Activated CD8-positive, alpha-beta memory T cell treated with anti-CD3 and anti-CD28 coated beads for 1 hour (primary cell): ENCODE measurements at places on chromosomes 12 and 14.

- DNase-seq: no peak
Measured at GRCh38 chr12:122968104-122968503, 1.8 kb upstream of the ABCB9 start.

- DNase-seq: no peak
Measured at GRCh38 chr12:25615119-25615518, 62.0 kb upstream of the LMNTD1 start.

DNA sequence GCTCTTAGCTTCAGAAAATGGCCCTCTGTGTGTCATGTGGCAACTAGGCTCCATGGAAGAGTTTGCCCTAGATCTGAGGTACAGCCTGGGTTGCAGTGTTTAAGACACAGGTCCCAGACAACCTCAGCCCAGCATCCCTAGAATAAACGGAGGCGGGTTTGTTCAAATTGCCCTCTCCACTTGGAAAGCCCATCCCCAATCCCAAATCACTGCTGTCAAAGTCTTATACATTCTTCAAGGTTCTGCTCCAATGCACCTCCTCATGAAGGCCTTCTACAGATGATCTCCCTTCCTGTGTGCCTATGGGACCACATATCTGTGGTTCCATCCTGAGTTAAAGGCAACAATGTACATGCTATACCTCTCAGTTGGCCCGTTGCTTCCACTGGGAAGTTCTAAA, 289.8 kb downstream of the DPF3 start:
- no peak for DNase-seq

DNA sequence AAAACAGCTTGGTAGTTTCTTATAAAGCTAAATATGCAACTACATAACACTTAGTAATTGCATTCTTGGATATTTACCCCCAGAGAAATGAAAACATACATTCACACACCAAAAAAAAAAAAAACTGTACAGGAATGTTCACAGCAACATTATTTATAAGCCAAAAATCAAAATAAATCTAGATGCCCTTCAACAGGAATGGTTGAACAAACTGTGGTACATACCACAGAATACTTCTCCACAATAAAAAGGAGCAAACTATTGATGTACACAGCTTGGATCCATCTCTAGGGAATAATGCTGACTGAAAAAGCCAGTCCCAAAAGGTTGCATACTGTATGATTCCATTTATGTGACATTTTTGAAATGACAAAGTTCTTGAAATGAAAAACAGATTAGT, 62.1 kb upstream of the SLC38A4 start:
- no peak for DNase-seq

DNA sequence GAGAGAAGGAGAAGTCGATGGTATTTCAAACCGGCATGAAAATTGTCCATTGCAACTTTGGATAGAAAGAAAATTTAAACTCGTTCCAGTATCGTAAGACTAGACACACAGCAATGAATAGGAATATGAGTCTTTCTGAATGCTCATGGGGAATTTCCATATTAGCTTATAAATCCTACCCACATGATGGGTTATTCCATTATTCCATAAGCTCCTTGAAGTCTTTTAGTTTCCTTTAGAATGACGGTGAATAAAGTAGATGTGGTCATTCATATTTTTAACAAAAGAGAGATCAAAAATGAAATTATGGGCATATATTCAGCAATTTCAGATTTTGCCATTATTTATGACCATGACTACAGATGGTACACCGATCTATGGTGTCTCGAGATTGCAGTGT, 163.4 kb upstream of the HMGA2 start:
- no peak for DNase-seq

DNA sequence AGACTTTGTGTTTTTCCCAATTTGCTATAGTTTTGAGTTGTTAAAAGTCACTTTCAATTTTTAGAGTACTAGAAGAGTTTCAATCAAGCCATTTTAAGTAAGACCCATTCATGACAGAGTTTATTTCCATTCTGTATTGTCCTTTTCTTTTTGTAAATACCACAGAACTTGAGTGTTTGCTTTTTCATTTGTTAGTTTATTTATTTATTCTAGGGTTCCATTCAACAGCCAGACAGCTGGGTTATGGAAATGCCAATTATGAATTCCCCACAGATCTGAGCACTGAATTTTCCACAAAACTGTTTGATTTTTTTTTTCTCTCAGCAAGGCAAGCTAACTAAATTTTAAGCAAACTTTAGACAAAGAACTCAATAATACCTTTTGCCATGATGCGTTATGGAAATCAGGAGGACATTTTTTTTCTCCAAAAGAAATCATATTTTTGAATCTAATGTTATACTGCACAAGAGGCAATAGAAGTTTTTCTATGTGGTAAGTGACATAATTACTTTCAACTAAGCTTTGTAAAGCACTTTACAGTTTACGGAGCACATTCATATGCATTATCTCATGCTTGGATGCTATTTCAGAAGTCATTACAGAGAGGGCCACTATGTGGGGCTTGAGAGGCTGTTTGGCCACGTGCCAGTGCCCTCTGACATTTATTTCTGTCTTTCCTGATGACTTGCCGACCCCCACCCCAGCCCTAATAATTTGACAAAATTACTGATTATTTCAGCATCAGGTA, 181.5 kb downstream of the VRK1 start:
- DNase-seq: no peak

- DNase-seq: no peak
Measured at GRCh38 chr12:95834572-95834971, 24.2 kb upstream of the SNRPF start.

GRCh38 chr12:5114436-5114835, 70.8 kb downstream of the KCNA5 start:
- no peak for DNase-seq

DNA sequence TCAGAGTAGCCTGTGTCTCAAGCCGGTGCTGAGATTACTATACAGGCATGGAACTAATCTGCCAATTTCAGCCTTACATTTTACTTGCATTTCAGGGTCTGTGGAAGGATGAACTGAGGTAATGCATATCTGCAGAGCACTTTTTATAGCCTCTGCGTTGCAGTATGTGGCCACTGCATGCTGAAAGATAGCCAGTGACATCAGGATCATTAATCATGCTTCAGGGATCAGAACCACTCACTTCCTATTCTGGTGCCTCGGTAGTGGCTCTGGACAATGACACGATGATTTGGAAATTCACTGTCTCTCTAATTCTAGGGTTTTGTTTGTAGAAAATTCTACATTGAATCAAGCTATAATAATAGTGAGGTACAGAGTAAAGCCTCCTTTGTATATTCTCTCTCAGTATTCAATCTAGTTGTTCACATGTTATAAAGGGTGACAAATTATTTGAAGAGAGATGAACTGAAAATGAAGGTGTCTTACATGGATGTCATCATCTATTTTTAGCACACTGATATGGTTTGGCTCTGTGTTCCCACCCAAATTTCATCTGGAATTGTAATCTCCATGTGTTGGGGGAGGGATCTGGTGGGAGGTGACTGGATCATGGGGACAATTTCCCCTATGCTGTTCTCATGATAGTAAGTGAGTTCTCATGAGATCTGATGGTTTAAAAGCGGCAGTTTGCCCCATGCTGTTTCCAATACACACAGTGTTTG, 554.3 kb upstream of the MIS18BP1 start:
- DNase-seq: no peak

GRCh38 chr12:68468036-68468435, 135.9 kb upstream of the MDM1 start:
- no peak for DNase-seq

DNA sequence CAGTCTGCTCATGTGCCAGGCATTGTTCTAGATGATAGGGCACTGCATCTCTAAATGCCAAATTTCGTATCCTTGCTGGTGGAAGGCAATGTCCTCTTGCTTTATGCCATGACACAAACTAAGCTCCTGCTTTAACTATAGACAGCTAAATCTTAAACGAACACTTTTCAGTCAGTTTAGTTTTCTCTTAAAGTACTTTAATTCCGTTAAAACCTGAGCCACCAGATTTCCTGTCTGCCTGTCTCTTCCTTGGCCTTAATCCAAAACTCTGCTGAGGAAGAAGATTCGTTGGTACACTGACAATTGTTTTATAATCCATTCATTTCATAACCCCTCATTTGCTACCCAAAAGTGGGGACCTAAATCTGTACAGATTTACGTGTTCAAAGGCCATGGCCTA, 194.4 kb upstream of the BCL2L14 start:
- no peak for DNase-seq

GRCh38 chr12:93773122-93773871, 96.1 kb downstream of the CRADD start:
- DNase-seq: no peak

DNA sequence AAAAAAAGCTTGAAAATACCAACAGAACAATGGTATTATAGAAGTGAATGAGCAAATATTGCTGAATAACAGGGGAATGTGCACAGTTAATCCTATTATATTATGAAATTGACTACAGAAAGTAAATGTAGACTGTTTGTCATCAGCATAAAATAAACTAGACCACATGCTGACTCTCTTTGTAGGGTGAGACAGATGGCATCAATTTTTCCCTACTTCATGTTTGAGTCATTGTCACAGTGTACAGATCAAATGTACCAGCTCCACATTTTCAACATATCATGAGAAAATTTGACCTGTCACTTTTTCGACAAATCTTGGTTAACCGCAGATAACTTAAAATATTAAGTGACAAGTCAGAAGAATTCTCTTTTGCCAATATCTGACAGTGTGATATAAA, 421.0 kb downstream of the RPL10L start:
- DNase-seq: no peak

GRCh38 chr12:14185427-14186192, 179.9 kb upstream of the ATF7IP start:
- no peak for DNase-seq

DNA sequence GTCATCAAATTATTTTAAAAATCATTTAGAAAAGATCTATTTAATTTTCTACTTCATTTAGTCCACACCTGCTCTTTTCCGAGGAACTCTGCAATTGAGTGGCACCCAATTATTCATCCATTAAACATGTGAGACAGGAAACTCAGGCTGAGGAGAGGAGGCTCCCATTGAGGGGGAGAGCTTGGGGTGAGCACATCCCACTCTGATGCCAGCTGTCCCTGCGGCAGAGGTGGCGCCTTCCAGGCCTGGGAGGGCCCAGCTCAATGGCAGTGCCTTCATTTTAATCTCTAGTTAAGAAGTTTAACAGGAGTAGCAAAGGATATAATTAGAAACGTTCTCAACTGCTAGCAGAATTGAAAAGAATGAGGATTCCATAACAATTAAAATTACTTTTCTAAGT, 92.0 kb downstream of the ITPR2 start:
- no peak for DNase-seq

DNA sequence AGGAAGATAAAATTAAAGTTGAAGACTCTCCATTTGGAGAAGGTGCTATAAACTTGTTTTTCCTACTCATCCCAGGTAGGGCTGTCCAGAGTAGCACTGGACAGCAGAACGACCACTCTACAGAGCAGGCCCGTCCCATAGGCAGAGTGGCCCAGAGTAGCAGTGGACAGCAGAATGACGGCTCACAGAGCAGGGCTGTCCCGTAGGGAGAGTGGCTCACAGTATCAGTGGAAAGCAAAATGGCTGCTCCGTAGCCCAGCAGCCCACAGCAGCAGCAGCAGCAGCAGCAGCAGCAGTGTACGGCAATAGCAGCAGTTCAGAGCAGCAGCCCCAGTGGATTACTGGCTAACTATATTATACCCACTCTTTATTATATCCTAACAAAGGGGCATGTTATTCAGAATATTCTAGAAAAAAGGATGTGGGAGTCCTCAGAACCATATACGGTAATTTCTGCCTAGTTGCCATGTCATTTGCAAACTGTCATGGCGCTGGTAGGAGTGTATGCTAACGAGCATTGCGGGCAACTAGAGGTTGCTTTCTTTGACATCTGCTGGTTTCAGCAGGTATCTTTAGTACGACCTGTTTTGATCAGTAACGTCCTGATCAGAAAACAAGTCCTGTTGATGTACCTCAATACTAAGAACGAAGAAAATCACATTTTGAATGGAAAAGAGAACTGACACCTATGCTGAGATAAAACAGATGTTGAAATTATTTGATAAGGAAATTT, 567.3 kb downstream of the SLC16A7 start:
- no peak for DNase-seq

- DNase-seq: no peak
Measured at GRCh38 chr12:26239122-26239851, 43.9 kb downstream of the SSPN start.

GRCh38 chr12:5505751-5506150, 73.8 kb downstream of the NTF3 start:
- DNase-seq: no peak

GRCh38 chr12:122732170-122732569, 1.5 kb upstream of the HCAR1 start:
- DNase-seq: no peak

- no peak for DNase-seq
Measured at GRCh38 chr14:41606282-41606531, 469 bp upstream of the LRFN5 start.

GRCh38 chr12:102022286-102022685, 39.5 kb downstream of the WASHC3 start:
- DNase-seq: no peak

DNA sequence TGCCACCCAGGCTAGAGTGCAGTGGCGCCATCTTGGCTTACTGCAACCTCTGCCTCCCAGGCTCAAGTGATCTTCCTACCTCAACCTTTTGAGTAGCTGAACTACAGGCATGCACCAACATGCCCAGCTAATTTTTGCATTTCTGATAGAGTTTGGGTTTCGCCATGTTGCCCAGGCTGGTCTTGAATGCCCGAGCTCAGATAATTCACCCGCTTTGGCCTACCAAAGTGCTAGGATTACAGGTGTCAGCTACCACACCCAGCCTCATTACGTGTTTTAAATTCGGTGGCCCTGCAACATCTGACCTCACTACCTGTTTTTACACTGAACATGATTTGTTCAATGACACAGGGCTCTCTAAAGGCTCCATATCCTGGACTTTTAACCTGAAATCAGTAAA, 22.9 kb upstream of the RDH16 start:
- DNase-seq: no peak

DNA sequence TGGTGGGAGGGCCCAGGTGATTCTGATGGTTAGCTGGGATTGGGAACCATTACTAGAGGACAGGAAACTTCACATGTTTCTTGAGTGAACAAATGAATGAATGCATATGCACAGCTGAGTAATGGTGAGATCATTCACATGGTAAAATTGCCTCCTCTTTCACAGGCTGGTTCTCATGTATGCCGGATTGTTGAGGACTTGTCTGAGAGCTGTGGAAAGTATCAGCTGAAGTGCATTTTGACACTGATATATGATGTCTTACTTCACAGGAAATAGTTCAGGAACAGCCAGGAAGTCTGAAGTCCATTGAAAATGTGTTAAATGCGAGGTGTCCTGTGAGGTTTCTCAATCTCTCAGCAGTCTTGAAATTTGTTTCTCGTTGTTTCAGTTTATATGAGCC, 77.6 kb upstream of the DACT1 start:
- no peak for DNase-seq
